ENCODE measurements at places on chromosomes 12 and 14. TPM values are rescaled to one million over a fixed set of nuclear protein-coding genes. Genes with fewer than 3 reads are reported as not detected.

OAS2 gene
- 0.41 TPM for total RNA-seq

SYNDIG1L gene
- total RNA-seq, result 1.1 TPM

WASHC3 gene
- 19.7 TPM for total RNA-seq

LAG3 gene
- 7.6 TPM for total RNA-seq

KIF5A gene
- total RNA-seq, result 0.46 TPM

TDP1 gene
- 34.9 TPM for total RNA-seq

Measured in endothelial cell (in vitro differentiated cells).